ENCODE measurements at places on chromosomes 1 and 21.

GRCh38 chr1:214505134-214505533 lies 46.3 kb downstream of the PTPN14 start:
- ATAC-seq: no peak

DNA sequence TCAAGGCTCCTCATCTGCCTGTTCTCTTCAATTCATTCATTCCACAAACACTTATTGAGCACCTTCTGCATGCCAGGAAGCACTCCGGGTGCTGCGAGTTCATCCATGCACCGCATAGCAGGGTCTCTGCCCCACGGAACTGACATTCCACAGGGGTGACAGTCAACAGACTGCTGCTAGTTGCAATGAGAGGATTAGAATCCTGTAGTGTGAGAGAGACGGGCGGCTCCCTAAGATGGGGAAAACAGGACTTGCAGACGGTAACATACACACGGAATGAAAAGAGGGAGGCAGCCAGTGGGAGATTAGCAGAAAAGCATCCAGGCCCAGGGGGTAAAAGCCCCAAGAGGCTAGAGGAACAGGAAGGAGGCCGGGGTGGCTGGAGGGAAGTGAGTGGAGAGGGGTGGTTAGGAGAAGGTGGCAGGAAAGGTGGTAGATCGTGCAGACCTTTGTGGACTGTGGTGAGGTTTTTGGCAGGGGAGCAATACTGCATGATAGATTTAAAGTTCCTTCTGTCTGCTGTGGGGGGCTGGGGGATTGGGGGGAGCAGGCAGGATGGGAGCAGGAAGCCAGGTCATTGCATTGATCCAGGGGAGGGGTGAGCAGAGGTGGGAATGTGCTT lies 6.6 kb downstream of the TNFRSF8 start:
- no peak for ATAC-seq

DNA sequence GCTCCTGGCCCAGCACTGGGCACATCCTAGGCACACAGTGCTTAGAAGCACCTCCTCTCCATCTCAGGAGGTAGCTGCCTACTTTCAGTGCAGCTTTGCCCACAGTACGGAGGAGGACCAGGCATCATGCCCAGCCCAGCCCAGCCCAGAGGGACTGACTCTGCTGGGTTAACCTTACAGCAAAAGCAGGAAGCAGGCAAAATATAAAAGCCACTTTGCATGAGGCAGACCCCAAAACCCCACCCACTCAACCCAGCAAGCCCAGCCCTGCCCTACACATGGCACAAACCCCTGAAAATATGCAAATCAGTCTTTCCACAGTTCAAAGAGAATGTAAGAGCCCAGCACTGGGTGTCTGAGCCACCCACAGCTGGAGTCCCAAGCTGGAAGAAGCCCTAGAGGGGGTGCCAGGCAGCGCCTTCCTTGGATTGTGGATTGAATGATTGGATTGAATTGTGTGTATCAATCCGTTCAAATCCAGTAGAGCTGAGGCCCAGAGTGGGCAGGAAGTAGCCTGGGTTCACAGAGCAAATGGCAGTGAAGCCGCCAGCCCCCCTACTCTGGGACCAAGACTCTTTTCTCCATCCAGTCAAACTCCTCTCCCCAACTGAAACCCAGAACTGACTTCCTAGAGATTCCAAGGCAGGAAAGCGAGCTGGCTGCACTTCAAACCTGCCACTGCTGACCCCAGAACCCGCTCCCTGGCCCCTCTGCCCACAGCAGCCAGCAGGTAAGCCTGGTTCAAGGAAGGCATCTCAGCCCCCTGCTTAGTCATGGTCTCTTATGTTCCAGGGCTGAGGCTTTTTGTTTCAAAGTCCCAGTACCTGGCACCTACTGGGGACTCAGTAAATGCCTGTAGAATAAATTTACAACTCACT lies 117.7 kb downstream of the LACTBL1 start:
- no peak for ATAC-seq

GRCh38 chr1:199124351-199124750 lies 485.5 kb downstream of the PTPRC start:
- ATAC-seq: no peak

DNA sequence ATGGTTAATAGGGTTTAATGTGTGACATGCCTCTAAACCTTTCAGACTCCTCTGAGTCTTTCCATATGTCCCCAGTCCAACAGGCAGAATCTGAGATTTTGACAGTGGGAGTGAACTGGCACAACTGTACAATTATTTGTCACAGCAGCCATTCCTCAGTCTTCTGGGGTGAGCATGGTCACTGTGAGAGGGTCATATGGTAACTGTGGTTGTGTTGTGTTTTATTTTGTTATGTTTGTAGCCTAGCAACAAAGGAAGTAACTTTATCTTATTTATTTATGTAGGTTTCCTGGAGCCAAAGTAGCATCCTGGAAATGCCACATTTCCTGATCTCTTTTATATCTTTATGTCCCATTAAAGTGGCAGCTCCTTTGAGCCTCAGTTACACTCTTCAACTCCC lies 1067.9 kb downstream of the TTLL7 start:
- no peak for ATAC-seq

DNA sequence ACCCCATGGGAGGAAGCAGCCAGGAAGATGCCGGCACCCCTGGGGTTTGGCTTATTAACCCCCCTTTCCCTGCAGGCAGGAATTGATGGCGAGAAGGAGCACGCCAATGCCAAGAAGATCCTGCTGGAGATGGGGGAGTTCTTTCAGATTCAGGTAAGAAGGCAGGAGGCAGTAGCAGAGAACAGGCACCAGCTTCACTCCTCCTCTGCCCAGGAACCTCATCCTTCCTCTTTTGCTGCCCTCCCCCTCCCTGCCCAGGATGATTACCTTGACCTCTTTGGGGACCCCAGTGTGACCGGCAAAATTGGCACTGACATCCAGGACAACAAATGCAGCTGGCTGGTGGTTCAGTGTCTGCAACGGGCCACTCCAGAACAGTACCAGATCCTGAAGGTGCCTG lies 1.2 kb upstream of the RUSC1 start:
- no peak for ATAC-seq

DNA sequence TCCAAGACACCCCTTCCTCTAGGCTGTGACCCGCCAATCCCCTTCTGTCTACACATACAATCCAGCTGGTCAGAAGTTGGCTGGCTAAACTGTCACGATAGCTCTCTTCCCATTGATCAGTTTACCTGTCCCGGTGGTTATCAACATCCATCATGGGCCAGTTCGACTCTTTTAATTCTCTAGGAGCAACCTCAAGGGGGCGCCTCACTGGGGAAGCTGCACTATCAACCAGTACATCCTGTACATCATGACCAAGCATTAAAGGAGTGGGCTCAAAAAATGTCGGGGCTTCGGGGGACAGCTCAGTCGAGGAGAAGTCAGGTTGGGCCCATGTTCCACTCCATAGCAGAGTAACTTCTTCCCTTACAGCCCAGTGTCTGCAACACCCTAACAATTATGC lies 53.2 kb upstream of the B3GALNT2 start:
- no peak for ATAC-seq

DNA sequence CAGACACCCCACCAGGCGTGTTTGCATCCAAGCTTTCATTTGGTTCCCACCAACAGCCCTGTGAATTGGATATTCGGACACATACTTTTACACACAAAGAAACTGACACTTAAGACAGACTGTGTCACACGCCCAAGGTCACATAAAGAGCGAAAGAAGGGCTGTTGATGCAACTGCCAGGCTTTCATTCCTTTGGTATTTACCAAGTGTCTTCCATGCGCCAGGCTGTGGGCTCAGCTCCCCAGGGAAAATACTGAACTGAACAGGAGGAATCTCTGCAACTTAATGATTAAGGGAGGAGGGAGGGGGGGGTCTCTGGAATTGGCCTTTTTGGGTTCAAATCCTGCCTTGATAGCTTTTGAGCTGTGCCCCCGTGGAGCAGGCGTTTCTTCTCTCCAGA lies 122.8 kb downstream of the ACTL8 start:
- no peak for ATAC-seq

DNA sequence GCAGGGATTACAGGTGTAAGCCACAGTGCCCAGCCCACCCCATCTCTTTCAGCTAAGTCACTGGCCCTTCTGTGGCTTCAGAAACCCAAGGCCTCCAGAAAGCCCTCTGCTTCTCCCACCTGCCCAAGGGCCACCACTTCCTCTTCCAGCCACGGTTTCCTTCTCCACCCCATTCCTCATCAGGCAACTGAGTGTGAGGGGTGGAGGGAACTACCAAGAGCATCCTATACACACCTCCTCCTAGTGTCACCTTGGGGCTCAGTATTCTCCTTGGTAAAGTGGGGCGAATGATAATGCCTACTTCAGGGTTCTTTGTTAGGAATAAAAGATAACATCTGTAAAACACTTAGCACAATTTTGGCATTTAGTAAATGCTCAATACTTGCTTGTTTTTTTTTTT lies 30.0 kb downstream of the KNCN start:
- no peak for ATAC-seq

GRCh38 chr1:67535474-67535873 lies 105.3 kb upstream of the SERBP1 start:
- peak; percentile 72 for ATAC-seq

DNA sequence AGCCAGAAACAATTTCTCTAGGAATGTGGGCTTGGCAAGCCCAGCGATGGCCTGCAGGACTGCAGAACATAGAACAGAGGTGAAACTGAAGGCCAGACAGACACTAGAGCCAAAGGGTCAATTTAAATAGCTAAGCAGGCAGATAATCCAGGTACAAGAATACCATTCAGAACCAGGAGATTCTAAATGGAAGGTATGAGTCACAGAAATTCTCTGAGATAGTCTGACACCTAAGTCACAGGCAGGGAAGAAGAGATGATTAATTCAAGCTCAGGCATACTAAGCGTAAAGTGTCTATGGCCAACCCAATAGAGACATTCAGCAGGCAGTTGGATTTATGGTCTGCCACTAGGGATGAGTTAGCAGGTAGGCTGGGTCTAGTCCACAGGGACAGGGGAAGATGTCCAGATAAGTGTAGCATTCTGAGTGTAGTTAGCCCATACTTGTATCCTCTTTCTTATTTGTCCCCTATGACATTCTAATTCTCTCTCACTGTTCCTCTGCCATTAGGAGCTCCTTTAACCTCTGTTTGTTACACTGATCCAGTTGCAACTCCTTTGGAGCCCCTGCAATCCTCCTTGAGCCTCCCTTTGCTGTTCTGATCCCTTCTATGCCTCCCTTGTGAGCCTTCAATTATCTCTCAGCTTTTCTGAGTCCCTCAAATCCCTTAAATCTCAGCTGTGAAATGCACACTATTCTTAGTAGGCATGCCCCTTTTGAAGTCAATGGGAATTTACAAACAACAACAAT lies 383.8 kb downstream of the LMO4 start:
- ATAC-seq: no peak

GRCh38 chr1:166875302-166875733 lies 746 bp downstream of the TADA1 start:
- no peak for ATAC-seq

- peak; percentile 67 for ATAC-seq
These were observed 3.3 kb downstream of the CNST start for GRCh38 chr1:246569248-246570238.

DNA sequence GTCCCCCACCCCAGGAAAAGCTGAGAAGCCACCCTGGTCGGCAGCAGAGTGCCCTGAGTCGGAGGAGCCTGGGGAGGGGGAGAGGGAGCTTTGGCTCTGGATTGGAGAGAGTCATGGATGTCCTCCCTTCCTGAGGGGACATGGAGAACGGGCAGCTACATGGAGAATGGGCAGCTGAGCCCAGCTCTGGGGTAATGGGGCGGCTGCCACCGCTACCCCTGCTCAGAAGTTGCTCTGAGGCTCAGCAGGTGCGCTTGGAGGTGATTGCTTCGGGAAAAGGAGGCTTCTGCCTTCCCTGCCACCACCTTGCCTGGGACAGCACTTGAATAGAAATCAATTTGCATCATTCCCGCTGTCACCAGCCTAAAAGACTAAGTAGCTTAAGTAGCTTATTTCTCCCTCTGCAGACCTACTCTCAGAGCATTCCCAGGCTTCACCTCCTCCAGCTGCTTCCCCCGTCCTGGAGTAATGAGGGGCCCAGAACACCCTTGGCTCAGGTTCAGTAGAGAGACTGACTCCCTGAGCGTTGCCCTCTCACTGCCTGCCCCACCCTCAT lies 8.3 kb downstream of the DISP3 start:
- no peak for ATAC-seq

- ATAC-seq: no peak
These were observed 29.5 kb upstream of the CLCA4 start for GRCh38 chr1:86517336-86517735.

- ATAC-seq: no peak
These were observed 676.1 kb downstream of the PTPRU start for GRCh38 chr1:29912425-29912824.

GRCh38 chr1:103111926-103112325 lies 3.6 kb upstream of the COL11A1 start:
- ATAC-seq: no peak

- no peak for ATAC-seq
These were observed 125.1 kb downstream of the ETS2 start for GRCh38 chr21:38930853-38931252.

GRCh38 chr1:61482170-61482734 lies 242.7 kb downstream of the TM2D1 start:
- ATAC-seq: no peak

DNA sequence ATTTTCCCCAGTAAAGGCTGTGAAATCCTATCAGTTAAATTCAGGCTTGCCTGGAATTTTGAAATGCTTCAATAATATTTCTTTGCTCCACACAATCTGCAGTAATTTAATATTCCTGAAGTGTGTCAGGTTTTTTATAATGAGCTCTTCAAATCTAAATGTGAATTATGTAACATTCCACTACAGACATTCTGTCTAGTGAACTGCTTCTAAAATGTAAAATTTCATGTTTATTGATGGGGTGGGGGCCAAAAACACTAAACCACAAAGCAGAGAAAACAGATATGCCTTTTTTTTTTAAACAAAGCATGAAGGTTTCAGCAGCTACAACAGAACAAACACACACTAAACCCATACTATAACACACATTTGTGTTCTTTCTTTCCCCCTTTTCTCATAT lies 129.7 kb downstream of the DAB1 start:
- no peak for ATAC-seq

- no peak for ATAC-seq
These were observed 6.2 kb downstream of the PTPRF start for GRCh38 chr1:43536864-43537358.

GRCh38 chr1:7670334-7671145 lies 100.6 kb upstream of the VAMP3 start:
- ATAC-seq: no peak

GRCh38 chr1:101506541-101507164 lies 269.8 kb downstream of the S1PR1 start:
- ATAC-seq: peak; percentile 47
